ENCODE measurements at places on chromosomes 16 and 17.

DNA sequence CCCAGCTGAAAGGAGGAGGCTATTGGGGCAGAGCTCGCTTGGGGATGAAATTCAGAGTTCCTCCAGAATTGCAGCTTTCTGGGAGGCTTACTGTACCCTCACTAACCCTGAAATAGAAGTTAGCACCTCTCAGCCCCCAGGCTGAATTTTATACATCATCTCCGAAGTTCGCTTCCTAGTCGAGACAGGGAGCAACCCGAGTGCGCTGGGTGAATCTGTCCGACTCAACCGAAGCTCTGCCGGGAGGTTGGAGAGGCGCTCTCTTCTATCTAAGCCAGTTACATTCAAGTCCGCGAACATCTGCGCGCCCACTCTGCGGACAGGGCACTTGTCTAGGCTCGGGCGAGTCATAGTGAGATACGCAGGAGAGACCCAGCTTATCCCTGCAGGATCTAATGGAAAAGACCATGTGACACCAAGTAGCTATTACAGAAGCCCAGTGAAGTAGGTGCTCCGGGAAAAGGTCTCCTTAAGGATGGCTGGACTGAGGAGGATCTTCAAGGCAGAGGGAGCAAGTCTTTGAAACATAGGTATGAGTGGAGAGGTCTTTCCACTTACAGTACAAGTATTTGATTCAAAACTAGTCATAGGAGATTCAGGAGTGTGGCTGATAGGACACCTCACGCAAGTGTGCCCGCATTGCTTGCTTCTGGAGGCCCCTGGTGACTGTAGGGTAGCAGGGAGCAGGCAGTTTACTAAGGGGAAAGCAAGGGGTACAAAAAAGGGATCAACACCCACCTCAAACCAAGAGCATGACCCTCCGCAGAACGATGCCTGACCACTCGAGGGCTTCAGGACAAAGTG, 646 bp upstream of the HES7 start:
- no peak for DNase-seq

DNA sequence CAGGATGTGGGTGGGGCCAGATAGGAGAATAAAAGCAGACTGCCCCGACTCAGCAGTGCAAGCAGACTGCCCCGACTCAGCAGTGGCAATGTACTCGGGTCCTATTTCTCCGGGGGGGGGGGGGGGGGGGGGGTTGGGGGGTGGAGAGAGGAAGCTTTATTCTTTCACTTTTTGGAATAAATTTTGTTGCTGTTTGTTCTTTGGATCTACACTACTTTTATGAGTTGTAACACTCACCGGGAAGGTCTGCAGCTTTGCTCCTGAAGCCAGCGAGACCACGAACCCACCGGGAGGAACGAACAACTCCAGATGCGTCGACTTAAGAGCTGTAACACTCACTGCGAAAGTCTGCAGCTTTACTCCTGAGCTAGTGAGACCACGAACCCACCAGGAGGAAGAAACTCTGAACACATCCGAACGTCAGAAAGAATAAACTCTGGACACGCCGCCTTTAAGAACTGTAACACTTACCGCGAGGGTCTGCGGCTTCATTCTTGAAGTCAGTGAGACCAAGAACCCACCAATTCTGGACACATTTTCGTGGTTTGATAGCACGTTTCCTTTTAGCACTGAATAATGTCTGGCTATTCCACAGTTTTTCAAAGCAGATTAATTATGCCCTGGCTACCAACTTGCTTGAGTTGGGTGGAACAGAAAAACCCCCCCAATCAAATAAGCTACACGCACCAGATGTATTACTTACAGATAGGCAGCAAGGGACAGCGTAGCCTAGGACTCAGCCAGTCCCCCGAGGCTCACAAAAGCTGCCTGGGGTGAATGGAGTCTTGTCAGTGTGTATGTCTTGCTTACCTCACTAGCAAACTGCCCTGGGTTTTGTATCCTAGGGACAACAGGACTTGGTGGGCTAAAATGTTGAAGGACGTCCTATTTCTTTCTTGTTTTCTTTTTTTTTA, 11.9 kb downstream of the FZD2 start:
- no peak for DNase-seq

- peak; percentile 51 for DNase-seq
These were observed 17.5 kb downstream of the MARCHF10 start for GRCh38 chr17:62790564-62790986.

GRCh38 chr17:59287452-59287851, 44.0 kb upstream of the YPEL2 start:
- no peak for DNase-seq

DNA sequence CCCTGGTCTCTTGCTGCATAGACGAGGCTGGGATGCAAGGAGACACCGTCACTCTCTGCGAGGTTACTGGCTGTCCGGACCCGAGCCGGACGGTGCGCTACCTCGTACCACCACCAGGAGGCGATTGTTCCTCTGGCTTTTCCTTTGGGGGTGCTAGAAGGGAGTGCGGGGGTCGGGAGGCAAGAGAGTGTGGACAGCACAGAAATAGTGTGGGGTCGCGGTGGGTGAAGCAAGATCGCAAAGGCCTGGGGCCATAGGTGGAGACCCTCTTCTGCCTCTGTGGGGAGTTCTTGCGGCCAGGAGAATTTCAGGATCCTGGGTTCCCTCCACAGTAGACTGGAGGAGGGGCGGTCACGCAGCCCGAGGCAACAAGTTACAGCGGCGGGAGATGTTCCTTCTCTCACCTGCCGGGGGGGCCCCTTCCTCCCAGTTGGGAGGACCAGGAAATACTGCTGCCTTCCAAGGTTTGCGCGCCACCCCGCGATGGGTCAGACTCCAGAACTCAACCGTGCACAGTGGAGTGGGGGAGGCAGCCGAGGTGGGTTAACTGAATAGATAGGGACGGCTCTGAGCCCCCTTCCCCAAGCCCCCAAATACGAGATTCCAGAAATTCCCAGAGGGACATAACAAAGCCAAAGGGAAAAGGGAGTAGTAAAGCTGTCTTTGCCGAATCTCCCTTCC, 6.9 kb downstream of the PHOSPHO1 start:
- peak; percentile 67 for DNase-seq

GRCh38 chr16:73298562-73298961, 250.6 kb upstream of the ZFHX3 start:
- DNase-seq, result no peak

GRCh38 chr16:86308514-86308913, 201.8 kb upstream of the FOXF1 start:
- no peak for DNase-seq

- DNase-seq, result no peak
These were observed 5.2 kb upstream of the CCDC182 start for GRCh38 chr17:57750109-57750871.

All from AG08395 (cell line).